ENCODE measurements at places on chromosomes 7 and 10.

DNA sequence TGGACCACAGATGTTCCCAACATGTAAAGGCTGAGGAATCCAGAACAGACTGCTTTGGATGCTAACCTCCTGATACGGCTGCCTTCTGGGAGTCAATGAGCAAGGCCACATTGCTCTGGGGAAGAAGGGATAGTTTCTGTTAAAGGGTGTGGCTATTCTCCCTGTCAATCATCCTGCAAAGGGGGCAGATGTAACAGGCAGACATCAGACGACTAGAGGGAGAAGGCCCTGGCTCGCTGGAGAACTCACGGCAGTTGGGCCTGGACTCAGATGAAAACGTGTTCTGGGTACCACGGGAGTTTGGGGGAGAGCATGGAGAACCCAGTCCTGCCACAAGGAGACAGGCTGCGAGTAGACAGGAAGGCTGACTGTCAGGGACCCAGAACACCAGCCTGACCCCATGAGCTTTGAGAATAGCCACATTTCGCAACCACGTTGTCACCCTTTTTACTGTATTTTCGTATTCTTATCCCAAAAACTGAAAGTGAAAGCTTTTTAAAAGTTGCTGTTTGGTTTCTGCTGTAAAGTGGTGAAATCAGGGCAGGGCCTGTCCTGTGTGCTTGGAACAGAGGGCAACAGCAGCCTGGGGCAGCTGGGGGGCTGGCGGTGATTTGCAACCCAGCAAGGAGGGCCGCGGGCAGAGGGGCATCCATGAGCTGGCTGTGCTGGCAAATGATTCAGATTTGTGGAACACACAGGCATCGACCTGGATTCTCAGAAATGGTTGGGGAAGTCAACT lies 95.3 kb downstream of the MYOF start:
- DNase-seq: no peak

DNA sequence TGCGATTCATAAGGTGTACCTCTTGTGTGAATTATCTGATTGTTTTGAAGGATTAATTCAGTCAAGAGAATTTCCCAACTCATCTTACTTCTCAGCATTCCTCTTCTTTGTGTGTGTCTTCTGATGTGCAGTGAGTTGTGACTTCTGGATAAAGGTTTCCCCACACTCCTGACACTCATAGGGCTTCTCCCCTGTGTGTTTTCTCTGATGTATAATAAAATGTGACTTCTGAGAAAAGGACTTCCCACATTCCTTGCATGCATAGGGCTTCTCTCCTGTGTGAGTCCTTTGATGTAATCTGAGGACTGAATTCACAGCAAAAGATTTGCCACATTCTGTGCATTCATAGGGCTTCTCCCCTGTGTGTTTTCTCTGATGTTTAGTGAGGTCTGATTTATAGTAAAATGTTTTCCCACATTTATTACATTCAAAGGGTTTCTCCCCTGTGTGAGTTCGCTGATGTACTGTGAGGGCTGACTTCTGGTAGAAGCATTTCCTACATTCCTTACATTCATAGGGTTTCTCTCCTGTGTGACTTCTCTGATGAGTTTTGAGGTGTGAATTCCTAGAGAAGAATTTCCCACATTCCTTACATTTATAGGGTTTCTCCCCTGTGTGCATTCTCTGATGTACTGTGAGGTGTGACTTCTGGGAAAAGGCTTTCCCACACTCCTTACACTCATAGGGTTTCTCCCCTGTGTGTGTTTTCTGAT lies 24.2 kb downstream of the ZNF25 start:
- DNase-seq: no peak

- DNase-seq: no peak
Observed at GRCh38 chr7:102216573-102217314, 69.9 kb upstream of the SH2B2 start.

DNA sequence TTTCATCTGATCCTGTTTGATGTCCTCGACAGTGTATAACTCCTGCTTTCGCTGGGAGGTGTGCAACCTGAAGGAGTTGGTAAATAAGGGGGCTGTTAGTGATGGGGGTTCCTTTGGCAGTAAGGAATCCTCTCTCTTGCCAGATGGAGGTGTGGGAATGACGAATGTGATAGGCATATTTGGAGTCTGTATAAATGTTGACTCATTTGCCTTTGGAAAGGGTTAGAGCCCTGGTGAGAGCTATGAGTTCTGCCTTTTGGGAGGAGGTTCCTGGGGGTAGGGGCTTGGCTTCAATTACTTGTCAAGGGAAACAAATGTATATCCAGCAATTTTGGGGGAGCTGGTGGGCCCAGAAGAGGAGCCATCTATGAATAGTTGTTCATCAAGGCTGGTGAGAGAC lies 11.4 kb upstream of the CHST3 start:
- no peak for DNase-seq

DNA sequence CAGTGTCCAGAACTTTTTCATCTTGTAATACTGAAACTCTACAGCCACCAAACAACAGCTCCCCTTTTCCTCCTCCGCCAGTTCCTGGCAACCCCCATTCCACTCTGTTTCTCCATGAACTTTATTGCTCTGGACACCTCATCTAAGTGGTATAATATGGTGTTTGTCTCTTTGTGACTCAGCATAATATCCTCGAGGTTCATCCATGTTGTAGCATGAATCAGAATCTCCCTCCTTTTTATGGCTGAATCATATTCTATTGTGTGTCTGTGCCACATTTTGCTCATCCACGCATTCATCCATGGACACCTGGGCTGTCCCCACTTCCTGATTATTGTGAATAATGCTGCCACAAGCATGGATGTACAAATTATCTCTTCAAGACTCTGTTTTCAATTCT lies 124.4 kb upstream of the FGFR2 start:
- no peak for DNase-seq

DNA sequence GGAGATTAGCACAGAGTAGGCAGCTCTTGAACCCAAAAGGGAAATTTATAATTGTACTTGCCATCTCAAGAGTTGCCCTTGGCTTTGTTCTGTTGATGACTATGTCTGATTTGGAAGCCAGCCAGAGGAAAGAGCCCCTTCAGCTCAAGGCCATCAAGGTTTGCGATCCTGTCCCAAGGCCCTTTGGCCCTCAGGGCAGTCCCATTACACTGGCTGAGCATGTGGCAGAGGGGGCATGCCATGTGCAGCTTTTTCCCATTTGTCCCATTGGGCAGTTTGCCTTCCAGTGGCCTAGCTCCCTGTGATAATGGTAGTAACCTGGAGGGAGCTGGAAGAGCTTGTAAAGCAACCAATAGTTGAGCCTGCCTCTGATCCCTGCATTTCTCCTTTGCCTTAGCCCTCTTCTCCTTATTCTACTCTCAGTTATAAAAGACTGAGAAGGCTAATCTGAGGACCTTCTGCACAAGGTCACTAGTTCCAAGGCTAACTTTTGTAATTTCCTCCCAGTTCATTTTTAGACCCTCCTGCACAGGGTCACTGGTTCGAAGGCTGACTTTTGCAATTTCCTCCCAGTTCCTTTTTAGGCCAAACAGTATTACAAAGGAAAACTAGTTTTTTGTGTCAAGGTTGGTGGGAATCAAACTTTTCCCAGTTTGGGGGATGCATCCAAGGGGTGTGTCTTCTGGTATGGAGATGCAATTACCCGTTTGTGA lies 31.0 kb upstream of the ARHGAP12 start:
- no peak for DNase-seq

- no peak for DNase-seq
Observed at GRCh38 chr10:78348411-78349164, 314.9 kb downstream of the RPS24 start.

DNA sequence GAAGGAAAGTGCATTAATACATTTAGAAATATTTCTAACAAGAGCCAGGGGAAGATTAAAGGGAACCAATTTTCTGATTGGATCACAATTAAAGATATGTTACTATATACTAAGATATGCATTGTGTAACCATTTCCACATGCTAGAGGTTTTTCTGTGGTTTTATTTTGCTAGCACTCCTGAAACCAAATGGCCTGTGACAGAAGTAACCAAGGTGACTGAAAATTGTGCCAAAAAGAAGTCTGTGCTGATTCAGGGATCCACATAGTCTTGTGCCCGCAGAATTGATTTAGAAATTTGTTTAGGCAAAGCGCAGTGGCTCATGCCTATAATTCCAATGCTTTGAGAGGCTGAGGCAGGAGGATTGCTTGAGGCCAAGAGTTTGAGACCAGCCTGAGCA lies 1.8 kb downstream of the CC2D2B start:
- DNase-seq: no peak

DNA sequence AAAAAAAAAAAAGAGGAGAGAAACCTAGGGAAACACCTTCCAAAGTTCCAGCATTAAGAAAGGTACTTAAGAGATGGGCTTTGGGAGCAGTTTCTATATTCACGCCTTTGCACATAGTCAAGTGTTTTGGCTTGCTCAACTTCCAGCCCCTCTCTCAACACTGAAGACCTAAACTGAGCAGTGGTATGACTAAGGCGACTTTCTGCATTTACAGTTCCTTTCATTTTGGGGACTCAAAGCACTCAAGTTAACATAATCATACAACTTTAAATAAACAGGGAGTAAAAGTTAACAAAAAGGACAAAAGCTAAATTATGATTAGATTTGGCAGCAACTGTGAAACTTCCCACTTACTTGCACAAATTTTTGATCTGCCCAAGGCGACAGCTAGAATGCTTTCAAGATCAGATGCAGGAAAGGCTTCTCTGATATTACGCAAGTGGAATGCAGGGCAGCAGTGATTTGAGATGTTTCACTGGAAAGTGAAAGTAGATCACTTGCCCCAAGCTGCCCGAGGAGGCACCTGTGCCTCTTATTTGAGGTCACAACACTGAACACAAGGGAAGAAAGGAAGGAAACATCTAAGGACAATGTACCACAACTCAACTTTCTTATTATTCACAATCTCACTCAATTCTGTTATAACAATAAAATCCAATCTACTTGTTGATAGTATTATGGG lies 199.5 kb downstream of the SKAP2 start:
- no peak for DNase-seq

DNA sequence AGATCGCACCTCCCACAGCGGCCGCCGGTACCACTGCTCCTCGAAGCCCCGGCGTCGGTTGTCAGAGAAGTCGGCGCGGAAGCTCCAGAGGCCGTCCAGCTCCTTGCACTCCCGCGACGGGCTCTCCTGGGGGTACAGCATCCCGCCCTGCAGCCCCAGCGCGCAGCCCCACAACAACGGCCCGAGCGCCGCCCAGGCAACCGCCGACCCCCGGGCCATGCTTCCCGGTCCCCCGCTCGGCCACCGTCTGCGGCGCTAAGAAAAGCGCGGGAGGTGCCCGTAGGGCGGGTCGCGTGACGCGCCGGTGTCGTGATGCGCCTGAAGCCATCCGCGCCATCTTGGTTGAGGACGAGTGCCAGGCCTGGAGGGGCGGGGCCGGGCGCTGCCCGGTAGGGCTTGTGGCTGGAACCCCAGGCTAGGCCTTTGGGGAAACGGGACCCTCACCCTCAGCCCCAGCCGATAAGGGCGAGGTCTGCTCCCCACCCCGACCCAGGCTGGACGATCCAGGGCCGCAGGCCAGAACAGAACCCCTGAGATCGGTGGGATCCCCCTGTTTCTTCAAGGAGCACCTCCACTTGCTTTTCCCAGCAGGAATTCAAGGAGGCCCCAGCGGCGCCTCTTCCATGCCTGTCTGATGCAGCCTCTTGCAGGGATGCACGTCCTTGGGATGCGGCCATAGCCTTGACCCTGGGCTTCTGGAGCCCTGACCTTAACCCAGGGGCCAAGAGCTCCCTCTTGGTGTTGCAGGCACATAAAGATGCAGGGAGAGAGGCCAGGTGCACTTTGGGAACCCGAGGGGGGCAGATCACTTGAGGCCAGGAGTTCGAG lies at the start of gene GUSB:
TSS of gene GUSB (minus strand) at position 249 of the 828 bp plus-strand sequence. CDS start at position 219, 30 bp downstream.
- DNase-seq: peak; percentile 69

- DNase-seq: no peak
Observed at GRCh38 chr10:70084189-70084588, 31.5 kb downstream of the MACROH2A2 start.

GRCh38 chr7:132354527-132354926 lies 221.7 kb downstream of the PLXNA4 start:
- DNase-seq: no peak

DNA sequence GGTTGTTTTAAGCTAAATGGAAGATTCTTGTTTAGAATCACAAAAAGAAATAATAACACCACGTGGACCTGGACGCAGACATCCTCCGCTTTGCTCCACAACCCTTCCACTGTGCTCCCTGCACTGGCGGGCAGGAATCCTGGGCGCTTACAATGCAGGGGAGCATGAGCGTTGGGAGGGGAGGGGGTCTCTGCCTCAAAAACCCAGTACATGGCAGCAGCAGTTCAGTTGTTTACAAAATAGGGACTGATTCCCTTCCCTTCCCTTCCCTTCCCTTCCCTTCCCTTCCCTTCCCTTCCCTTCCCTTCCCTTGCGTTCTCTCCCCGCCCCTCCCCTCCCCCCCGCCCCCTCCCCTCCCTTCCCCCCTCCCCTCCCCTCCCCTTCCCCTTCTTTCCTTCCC lies 169.6 kb upstream of the ITGB1 start:
- no peak for DNase-seq

GRCh38 chr7:31100871-31101270 lies 48.8 kb downstream of the ADCYAP1R1 start:
- DNase-seq: no peak

DNA sequence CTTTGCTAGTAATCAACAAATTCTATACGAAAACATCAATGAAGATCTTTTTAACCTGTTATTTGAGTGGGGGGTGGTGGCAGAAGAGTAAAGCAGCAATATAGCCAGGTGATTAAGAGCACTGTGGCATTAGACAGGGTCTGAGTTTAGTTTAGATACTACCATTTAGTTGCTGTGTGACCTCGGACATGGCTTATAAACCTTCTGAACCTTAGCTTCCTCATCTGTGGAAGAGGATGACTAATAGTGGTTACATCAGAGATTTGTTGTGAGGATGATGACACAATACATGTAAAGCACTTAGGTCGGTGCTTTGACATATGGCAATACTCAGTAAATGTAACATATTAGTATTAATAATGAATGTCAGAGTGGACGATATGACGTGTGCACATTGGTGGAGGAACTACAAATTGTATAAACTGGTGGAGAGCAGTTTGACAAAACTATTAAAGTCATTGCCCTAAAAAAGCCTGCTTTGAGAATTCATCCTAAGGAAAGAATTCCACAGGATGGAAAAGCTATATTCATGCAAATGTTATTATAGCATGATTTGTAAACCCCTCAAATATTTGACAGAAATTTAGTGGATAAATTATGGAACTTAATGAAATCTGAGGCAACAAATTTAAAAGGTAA lies 24.3 kb downstream of the SPAG6 start:
- DNase-seq: no peak

GRCh38 chr10:131569851-131570715 lies 258.6 kb upstream of the TCERG1L start:
- no peak for DNase-seq

DNA sequence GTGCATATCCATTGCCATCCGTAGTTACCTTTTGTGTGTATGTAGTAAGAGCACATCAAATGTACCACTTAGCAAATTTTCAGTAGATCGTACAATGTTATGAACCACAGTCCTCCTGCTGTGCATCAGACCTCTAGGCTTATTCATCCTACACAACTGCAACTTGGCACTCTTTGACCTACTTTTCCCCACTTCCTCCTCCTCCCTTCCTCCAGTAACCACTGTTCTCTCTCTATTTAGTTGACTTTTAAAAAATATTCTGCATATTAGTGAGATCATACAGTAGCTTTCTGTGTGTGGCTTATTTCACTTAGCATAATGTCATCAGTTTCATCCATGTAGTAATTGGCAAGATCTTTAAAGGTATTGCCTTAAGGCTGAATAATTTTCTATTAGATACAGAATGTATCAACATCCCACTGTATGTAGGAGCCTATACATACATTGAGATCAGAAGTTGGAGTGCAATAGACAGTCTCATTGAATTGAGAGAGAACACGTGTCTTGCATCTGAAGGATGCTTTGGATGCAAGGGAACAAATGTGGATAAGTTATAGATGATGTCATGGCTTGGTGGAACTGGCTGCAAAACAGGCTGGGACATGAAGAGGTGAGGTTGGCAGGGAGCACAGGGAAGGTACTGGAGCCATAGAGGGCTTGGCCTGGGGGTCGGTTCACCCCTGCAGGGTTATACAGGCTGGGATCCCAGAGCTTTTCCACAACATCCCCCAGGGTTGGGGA lies 83.0 kb upstream of the FAM180A start:
- DNase-seq: no peak
